ENCODE measurements at places on chromosomes 11 and 22. TPM values are rescaled to one million over a fixed set of nuclear protein-coding genes. Genes with fewer than 3 reads are reported as not detected.

Gene PARVG
- 5.8 TPM for total RNA-seq

Gene RFPL2
- not detected for total RNA-seq

Gene TIMP3
- total RNA-seq, result 217 TPM

Gene CRELD2
- total RNA-seq, result 19.3 TPM

Gene CDC42EP1
- 6.6 TPM for total RNA-seq

Gene NLRP6
- not detected for total RNA-seq

Gene SIDT2
- total RNA-seq, result 19.6 TPM

Gene SPECC1L
- 50.3 TPM for total RNA-seq

Gene GRAMD1B
- total RNA-seq, result 5.9 TPM
